Frontal cortex (tissue), 4 donors: ENCODE measurements at places on chromosomes 6 and 20.

GRCh38 chr6:33689148-33689494 lies 22.4 kb downstream of the UQCC2 start:
- DNase-seq: no peak

GRCh38 chr20:43774754-43775153 lies 48.0 kb upstream of the GTSF1L start:
- DNase-seq: no peak

DNA sequence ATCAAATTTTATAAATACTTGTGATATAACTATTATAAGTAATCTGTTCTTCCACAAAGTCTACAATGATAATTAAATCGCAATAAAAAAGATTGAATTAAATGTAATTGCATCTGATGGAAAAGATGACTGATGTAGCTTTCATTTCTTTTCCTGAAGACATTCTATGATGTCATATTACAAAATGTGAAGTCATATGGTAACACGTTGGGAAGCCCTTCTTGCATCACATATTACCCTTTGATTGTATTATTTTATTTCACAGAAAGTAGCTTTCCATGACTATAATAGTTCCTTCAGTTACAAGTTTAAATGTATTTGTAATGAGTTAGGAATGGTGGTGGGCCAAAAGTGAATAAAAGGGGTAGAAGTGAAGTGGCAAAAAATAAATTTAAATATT lies 19.0 kb upstream of the OR2B2 start:
- no peak for DNase-seq

DNA sequence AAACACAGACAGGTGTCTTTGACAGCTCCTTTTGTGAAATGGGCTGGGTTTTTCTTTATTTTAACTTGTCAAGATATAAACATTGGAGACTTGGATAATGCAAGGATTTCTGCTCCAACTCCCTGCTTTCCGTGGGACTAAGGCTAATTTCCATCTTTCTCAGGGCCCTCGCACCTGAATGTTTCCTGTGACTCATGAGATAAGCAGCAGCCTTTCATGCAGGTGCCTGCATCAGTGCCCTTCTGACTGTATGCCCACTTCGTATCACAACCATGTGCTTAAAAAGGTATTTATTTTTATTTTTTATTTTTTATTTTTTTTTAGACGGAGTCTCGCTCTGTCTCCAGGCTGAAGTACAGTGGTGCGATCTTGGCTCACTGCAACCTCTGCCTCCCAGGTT lies 736.1 kb downstream of the DOK5 start:
- DNase-seq: no peak

DNA sequence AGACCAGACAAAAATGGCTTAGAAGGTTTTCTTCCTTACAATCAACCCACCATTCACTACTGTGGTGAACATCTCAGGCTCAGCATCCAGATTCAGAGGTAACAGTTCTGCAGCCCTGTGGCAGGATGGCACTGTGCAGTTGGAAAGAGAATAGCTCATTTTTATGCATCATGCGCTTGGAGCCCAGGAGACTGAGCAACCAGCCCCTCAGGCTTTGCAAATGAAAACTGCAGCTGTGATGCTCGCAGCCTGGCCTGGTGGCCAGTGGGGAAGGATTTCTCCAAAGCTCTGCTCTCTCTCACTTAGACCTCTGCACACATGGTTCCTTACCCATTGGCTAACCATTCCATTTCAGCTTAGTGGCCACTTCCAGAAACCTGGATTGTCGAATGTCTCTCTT lies 45.8 kb downstream of the GABRR2 start:
- no peak for DNase-seq
